ENCODE measurements at places on chromosomes 7 and 10. TPM values are rescaled to one million over a fixed set of nuclear protein-coding genes. Genes with fewer than 3 reads are reported as not detected.

GHRHR gene
- total RNA-seq = not detected

NYAP1 gene
- total RNA-seq = 0.16 TPM

EMX2 gene
- not detected for total RNA-seq

ING3 gene
- total RNA-seq = 9.0 TPM

A1CF gene
- not detected for total RNA-seq

SUN3 gene
- not detected for total RNA-seq

DEPP1 gene
- 3.3 TPM for total RNA-seq

C10orf71 gene
- not detected for total RNA-seq

RBAK gene
- 9.9 TPM for total RNA-seq

PRKCQ gene
- 0.64 TPM for total RNA-seq

TEX36 gene
- not detected for total RNA-seq

CHST3 gene
- total RNA-seq = 9.0 TPM

ZP3 gene
- total RNA-seq = 19.8 TPM

LAMB1 gene
- total RNA-seq = 35.0 TPM

UPK3B gene
- 9.6 TPM for total RNA-seq

SAMD9L gene
- total RNA-seq = 4.6 TPM

Measured in esophagus mucosa (tissue), 1 donor.